ENCODE measurements at places on chromosomes 3 and 15. TPM values are rescaled to one million over a fixed set of nuclear protein-coding genes. Genes with fewer than 3 reads are reported as not detected.

DNA sequence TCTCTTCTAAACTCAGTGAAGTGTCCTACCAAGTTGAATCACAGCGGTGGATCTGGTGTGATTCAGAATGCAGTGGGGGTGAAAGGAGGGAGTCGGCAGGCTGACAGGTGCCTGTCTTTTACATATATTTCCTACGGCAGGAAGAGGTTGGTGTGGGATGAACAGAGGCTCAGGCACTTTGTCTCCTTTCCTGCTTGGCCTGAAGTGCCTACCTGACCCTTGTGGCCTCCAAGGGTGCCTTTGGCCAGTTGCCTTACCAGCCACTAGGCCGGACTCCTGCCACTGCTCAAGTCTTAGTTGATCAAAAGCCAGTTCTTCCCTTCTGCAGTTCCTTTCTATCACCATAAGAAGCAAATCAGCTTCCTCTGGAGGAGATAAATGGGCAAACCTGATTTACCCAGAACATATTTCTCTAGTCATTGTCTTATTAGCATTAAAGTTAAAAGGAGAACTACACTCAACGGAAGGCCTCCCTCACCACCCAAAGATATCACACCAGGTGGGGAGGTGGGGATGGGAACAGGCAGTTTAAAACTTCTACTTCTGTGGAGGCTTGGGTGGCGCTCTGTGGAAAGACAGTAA is 52.1 kb downstream of the CRTC3 start:
- no peak for DNase-seq

DNA sequence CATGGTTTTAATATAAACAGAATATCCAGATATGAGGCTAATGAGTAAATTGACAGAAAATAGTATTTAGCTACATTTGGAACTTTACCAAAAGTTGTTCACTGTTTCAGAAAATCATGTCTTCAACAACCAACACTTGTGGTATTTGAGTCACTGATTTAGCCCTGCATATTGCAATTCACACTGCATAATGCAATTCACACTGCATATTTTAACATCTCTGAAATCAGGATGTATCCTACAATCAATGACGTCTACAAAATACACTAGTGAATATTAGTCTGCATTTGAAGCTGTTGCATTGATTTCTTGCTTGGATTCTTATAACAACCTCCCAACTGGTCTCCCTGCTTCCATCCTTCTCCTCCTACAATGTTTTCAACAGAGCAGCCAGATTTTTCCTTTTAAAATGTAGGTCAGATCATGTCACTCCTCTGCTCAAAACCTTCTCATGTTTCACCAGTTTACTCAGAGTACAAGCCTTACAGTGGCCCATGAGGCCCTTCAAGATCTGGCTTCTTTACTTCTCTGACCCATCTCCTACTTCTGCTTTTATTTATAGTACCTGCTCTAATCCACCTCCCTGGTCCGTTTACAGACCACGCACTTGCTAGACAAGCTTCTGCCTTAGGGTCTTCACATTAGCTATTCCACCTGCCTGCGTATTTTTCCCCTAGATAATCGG is 11.4 kb upstream of the RAB11A start:
- DNase-seq: no peak

DNA sequence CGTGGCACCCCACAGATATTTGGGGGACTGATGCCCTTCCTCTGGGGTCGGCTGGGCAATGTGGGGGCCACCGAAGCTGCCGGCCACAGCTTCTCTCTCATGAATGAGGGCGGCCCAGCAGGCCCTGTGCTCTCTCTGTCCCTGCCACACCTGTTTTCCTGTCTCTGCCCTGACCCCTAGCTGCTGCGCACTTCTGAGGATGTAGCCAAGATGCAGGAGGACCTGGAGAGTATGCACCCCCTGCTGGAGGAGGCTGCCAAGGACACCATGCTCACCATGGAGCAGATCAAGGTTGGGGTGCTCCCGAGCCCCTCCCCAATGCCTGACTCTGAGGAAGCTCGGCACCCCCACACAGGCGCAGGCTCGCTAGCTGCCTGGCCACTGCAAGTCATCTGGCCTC is 59.7 kb downstream of the SEMA3G start:
- peak; percentile 39 for DNase-seq

DNA sequence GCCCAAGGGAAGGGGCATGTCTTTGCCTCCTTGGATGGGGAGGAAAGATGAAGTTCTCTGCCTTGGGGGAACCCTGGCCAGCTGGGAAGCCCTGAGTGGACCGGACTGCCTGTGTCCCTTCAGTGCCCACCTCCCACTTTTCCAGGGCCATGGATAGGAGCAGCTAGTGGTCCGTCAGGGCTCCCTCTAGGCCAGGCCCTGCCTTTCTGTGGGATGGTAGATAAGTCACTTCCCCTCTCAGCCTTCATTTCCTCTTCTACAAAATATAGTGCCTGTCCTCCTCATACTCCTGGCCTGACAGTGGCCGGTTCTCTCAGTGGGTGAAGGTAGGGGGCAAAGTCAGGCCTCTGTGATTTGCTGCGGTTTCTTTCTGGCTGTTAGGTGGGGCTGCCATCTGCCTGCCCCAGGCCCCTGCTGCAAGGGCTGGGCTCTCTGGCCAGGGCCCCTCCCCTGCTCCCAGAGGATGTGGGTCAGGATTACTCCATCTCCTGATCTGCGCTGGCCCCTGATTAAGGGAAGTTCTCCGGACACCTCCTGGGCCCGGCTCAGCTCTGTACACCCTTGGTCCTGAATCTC is 1.4 kb downstream of the PLEKHO2 start:
- no peak for DNase-seq

DNA sequence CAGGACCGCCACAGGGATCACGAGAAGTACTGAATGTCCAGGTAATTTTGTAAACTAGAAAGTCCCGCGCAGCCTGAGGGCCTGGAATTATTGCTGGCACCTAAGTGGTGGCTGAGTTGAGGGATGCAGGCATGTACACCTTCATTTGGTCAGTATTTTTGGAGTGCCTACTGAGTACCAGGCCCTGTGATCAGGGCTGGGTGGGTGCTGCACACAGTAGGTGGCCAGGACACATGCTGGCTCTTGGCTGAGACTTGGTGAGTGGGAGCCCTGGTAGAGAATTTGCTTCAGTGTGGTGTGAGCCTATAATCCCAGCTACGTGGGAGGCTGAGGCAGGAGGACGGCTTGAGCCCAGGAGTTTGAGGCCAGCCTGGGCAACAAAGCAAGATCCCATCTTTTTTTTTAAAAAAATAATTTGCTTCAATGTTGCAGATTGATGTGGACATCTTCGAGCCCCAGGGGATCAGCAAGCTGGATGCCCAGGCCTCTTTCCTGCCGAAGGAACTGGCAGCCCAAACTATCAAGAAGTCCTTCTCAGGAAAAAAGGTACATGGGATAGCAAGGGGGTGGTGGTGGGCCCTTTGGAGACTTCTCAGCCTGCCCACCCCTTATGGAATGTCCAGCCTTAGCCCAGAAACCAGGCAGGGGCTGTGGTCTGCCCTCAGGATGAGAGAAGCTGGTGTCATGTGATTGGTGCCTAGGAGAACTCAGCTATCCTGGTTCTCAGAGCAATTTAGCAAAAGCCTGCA is 2.6 kb downstream of the ITIH1 start:
- DNase-seq: no peak

DNA sequence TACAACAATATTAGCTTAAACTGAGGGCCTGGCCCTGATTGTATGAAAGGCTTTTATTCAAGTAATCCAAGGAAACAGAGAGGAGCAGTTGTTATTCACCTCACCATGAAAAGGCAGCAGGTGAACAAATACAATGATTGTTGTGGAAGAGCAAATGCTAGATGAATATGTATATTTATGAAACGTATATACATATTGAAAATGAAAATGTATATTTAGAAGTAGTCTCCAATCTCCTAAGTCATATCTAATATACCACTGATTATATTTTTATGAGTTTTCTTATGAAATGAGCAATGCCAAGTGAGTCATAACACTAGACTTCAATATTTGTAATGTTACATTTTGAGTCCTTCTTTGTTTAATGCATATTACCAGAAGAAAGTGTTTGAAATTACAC is 116.2 kb upstream of the KCNMB2 start:
- DNase-seq: no peak

- DNase-seq: no peak
These were observed 51.7 kb downstream of the WDR49 start for GRCh38 chr3:167602041-167602440.

DNA sequence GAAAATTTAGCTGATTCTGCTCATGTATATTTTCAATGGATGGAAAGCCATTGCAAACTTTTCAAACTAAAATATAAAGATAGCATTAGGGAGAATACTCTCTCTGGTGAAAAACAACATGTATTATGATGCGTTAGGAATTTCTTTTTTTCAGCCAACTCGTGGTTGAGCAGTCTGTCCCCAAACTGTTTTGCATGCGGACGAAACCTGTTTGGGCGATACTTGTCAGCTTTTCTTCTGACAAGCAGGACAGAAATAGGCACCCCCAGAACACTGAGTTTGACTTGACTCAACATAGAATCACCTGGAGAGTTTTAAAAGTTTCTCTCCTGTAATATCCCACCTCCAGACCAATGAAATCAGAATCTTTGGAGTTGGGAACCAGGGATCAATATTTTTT is 417.5 kb upstream of the TPRG1 start:
- DNase-seq: no peak

GRCh38 chr3:23915537-23916108 is 1.2 kb downstream of the NKIRAS1 start:
- DNase-seq: no peak

GRCh38 chr3:156488767-156489166 is 66.2 kb downstream of the SSR3 start:
- DNase-seq: no peak

GRCh38 chr15:60975218-60975617 is 253.9 kb downstream of the RORA start:
- no peak for DNase-seq

DNA sequence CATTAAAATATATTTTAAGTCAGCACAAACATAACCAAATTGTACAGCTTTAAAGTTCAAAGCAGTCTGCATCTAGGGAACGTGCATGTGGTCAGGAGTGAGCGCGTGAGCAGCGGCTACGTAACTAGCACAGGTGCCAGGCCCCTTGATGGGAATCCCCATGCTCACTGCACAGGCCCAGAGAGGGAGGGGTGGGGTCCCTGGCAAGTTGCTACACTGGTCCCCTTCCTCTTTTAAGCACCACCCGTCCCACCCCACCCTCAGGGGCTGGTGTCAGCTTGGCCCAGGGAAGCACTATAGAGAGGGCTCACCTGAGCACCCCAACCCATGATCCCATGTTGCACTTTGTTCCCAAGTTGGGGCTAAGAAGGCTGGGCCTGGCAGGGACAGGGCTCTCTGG is 835 bp upstream of the GMPPB start:
- no peak for DNase-seq

- DNase-seq: no peak
These were observed 133.3 kb upstream of the CHL1 start for GRCh38 chr3:63095-63765.

- no peak for DNase-seq
These were observed 35.9 kb downstream of the SATB1 start for GRCh38 chr3:18389108-18389733.

GRCh38 chr3:187264021-187264420 is 27.5 kb downstream of the MASP1 start:
- DNase-seq: no peak

DNA sequence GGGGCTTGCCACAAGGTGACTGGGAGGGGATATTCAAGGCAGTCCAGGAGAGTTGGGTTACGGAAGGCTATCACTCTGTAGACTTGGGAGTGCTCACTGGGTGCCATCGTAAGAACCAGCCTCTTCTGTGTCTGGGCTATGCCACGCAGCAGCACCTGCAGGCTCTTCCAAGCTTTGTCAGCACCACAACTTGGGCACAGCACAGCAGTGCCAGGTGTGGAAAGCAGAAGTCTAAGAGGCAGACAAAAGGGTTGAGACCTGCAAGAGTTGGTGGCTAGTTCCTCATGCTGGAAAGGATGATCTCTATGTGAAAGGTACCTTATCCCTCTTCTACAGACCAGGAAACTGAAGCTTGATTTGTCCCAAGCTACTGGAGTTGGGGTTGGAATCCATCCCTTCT is 15.8 kb downstream of the CX3CR1 start:
- DNase-seq: no peak

- no peak for DNase-seq
These were observed 47.6 kb downstream of the RHCG start for GRCh38 chr15:89448825-89449224.

DNA sequence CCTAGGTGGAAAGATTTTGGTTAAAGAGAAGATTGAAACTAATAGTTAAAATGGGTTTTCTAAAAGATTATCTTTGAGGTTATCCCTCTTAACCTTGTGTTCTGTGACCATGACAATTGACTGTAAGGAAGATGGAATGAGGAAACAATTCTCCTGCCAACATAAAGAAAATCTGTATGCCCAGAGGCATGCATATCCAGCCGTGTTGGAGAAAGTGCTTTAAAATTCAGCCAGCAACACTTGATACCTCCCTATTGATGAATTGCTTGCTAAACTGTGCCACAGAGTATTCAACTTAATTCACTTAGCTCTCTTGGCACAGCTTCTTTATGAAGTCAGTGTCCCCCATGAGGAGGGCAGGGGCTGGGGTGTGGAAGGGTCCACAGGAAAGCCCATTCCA is 203.5 kb downstream of the UBE2E2 start:
- no peak for DNase-seq

- DNase-seq: no peak
These were observed 37.0 kb downstream of the OPA1 start for GRCh38 chr3:193630005-193630404.

DNA sequence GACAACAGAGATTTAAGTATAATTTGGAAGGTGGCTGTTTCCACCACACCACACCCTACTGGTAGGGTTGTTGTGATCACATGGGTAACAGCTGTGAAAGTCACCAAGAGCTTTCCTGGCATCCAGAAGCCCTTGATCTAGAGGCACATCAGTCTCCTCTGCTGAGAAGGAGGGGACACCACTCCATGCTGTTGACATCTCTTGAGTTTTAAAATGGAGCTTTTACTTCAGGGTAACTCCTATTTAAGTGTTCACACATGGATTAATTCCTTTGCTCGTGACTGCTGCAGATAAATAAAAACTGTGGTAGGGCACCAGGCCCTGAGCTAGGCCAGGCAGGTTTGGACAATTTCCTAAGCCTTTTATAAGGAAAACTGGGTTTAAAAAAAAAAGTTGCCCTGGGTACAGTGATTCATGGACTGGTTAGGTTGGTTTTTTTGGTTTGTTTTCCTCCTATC is 7.5 kb downstream of the EXOSC7 start:
- no peak for DNase-seq

GRCh38 chr3:151156618-151157216 is 46.3 kb downstream of the GPR171 start:
- DNase-seq: no peak

Gene CELSR3
- polyA plus RNA-seq: 1.2 TPM

Gene RAB6B
- polyA plus RNA-seq: 18.3 TPM

Gene LTF
- 3.3 TPM for polyA plus RNA-seq

Gene LRRN1
- 23.3 TPM for polyA plus RNA-seq

Gene TMEM207
- 19.7 TPM for polyA plus RNA-seq

Gene EFHB
- polyA plus RNA-seq: 4.3 TPM

Gene GOLGA8O
- 1.5 TPM for polyA plus RNA-seq

Gene PLA2G4B
- polyA plus RNA-seq: 11.9 TPM

Gene CCR4
- polyA plus RNA-seq: 0.22 TPM

Gene SPINT1
- polyA plus RNA-seq: 67.8 TPM

Gene DUOXA1
- 0.16 TPM for polyA plus RNA-seq

Gene DISP2
- 0.42 TPM for polyA plus RNA-seq

Gene GOLGA8N
- 14.8 TPM for polyA plus RNA-seq

Gene FANCD2OS
- polyA plus RNA-seq: 0.47 TPM

Gene CCDC51
- 28.8 TPM for polyA plus RNA-seq
